ENCODE measurements at places on chromosomes 5 and 9.

DNA sequence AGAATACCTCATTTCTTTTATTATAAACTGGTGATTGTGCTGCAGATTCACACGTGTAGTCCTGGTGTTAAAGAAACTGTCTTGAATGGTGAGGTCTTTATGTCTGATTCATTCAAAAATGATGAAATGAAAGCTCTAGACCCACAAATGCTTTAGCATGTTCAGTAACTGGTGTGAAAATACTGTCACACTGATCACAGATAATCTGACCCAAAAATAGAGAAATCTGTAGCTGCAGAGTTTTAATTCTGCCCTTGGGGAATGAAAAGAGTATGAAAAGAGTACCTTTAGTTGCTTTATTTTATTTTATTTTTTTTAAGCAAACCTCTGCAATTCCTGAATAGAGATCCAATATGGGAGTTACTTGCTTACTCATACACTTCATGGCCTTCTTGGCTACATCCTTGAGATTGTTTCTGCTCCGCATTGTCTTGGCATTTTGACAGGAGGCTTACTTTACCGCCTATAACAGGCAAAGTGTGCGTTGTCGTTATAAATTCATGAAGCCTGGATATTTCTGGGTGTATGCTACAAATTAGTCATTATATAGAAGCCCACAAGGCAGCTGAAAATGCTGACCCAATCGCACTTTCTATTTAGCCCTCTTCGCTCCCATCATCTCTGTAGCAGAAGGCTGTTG is 2.7 kb downstream of the RGMB start:
- no peak for DNase-seq

DNA sequence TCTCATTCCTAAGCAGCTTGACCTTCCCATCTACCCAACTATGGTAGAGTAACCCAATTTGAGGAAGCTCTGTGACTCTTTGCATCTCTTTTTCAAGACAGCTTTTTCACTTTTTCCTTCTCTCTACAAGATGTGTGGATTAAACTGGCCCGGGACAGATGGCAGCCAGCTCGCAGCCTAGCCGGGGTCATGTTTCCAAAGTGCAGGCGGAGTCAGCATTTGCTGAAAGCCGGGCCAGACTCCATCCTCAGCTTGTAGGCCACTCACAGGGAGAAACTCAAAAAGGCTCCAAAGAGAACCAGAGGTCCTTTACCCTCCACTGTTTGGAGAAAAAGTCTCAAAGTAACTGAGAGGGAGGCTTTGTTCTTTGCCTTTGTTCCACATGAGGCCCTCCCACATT is 286.8 kb upstream of the PANK3 start:
- DNase-seq = no peak

- no peak for DNase-seq
These were observed 6.1 kb downstream of the SUSD3 start for GRCh38 chr9:93064392-93065134.

GRCh38 chr9:115226152-115226551 is 108.2 kb upstream of the TNC start:
- no peak for DNase-seq

DNA sequence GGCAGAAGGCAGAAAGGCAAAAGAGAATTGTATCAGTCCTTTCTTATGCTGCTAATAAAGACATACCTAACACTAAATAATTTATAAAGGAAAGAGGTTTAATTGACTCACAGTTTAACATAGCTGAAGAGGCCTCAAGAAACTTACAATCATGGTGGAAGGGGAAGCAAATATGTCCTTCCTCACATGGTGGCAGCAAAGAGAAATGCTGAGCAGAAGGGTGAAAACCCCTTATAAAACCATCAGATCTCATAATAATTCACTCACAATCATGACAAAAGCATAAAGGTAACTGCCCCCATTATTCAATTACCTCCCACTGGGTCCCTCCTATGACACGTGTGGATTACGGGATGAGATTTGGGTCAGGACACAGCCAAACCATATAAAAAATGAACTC is 312.5 kb upstream of the PTGER4 start:
- DNase-seq = no peak

DNA sequence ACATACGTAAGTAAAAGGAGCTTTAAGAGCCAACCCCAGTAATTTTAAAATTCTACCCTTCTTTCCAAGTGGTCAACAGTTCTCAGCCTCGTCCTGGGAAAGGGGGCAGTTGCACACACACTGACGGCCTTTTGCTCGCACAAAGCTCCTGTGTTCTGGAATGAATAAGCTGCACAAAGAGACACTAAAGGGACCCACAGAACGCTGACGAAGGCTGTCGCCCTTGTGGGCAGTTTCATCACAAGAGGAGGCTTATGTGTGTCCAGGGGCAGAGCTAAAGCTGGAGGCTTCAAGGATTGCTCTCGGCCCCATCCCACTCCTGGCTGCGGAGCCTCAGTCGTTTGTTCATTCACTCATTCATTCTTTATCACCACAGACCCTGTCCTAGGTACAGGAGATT is 67.0 kb upstream of the NEK6 start:
- no peak for DNase-seq
